ENCODE measurements at places on chromosomes 4 and X. TPM values are rescaled to one million over a fixed set of nuclear protein-coding genes. Genes with fewer than 3 reads are reported as not detected.

The WAS gene
- 0.18 TPM for polyA plus RNA-seq

DNA sequence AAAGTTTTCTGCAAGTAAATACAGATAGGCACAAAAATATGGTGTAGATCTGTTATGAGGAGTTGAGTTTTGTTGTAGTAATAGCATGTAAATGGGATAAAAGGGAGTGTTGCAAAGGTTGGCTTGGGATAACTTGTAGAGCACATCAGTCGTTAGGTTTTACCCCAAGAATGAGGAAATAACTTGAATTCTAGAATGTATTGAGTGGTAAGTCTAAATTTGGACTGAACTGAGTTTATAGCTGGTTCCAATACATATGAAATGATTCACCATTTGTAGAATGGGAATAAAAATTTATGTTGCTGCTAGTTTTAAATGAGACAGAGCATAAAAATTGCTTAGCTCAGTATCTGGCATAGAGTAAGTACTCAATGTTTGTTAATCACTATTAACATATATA lies 719.2 kb downstream of the FSTL5 start:
- no peak for DNase-seq

- DNase-seq = no peak
Observed at GRCh38 chr4:48968814-48969213, 17.3 kb upstream of the CWH43 start.

GRCh38 chrX:120452131-120452530 lies 17.0 kb downstream of the LAMP2 start:
- DNase-seq = peak; percentile 4

DNA sequence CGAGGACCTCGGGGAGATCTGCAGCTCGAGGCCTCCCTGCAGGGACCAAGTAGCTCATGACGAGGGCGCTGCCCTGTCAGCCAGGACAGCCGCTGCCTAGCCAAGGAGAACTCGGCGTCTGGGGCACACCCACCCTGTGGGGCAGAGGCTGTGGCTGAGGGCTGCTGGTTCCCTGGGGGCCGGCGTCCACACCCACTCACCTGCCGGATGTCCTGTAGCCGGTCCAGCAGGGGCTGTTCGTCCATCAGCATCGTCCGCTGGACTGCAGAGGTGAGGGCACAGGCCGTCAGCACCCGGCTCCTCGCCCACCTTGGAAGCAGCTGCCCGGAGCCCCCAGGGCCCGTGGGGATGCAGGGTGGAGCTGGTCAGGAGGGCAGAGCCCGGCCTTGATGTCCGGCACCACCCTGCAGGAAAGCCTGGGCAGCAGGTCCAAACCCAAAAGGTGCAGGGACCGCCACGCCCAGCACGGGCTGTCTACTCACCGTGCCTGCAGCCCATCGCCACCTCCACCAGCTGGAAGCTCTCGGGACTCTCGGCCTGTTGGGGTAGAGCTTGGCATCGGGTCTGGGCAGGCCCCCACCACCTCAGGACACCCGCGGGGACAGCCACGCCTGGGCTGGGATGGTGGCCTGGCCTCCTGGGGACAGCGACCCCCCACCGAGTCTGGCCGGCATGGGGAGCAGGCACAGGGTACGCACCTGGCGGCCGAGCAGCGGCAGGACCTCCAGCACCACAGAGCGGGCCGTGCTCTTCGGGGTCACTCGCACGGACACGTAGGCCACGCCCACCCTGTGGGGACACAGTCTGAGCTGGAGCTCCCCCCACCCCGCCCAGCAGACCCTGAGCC lies 6.9 kb downstream of the DGKQ start:
- DNase-seq = no peak

- no peak for DNase-seq
Observed at GRCh38 chrX:10971759-10972158, 139.4 kb upstream of the HCCS start.

DNA sequence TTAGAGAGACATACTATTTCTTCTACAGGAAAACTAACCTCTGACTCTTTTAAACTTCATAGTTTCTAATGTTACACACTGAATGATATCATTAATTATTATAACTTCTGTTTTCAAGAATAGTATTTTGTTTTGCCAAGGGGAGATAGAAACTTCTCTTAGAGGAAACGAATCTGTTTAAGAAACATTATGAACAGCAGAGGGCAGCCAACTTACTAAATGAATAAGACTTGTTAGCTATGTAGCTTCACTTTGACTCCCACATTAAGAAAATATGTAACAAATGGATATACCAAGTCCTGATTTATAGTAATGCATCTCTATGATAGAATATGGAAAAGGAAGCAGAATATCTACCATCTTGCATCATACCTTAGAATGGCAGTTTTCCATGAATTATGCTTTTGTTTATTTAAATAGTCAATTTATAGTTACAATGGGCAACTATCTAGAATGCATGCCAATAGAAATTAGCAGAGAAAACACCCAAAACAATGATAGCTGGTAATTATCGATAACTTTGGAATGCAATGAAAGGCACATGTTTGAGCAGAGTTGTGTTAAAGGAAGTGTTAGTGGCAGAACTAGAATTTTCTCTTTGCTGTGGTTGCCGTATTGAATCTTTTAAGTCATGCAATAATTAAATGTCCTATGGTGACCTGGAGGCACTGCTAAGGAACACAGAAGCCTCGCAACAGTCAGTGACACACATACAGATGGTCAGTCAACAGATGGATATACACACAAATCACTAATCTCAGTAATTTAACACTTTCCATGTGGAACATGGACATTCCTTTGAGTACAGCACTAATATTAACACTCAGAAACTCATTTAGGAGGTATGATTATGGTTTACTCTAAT lies 105.7 kb upstream of the PDLIM3 start:
- peak; percentile 76 for DNase-seq

GRCh38 chr4:13981499-13981898 lies 354.0 kb upstream of the BOD1L1 start:
- DNase-seq = no peak

DNA sequence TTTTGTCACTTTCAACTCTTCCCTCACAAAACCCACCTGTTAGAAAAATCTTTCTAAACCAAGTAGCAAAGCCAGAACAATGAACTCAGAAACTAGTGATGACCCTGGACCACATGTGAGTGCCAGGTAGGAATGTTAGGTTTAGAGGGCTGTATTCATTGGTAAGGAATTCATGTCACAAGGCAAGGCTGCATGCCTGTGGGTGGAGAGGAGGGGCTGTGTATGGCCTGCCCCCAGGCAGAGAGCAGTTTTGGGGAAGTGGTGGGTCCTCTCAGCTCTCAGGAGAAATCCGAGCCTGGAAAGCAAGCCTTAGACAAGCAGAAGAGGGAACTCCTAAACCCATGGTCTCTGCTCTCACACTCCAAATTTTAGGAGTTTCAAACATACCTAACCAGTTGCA lies 2.4 kb downstream of the RNF175 start:
- no peak for DNase-seq

- peak; percentile 59 for DNase-seq
Observed at GRCh38 chrX:154373340-154374306, 811 bp downstream of the FLNA start.

- no peak for DNase-seq
Observed at GRCh38 chr4:79273915-79274314, 51.9 kb downstream of the NAA11 start.

- no peak for DNase-seq
Observed at GRCh38 chr4:336099-336892, 1.3 kb upstream of the ZNF141 start.

DNA sequence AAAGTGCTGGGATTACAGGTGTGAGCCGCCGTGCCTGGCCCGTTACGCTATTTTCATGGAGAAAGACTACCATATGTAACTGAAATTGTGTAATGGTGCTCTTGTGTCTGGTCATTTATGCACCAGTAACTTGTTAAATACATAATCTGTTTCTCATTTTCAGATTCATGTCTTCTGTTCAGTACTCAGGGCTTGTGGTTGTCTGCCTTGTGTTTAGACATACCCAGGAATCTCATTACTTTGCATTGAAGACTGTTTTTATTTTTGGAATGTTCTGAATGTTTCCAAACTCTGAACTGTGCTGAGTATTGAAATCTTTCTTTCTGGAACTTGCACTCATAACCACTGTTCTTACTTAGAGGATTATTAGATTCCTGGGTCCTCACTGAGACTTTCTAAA lies 52.8 kb downstream of the PDLIM5 start:
- no peak for DNase-seq

- peak; percentile 31 for DNase-seq
Observed at GRCh38 chr4:38674258-38675144, 10.5 kb downstream of the KLF3 start.

DNA sequence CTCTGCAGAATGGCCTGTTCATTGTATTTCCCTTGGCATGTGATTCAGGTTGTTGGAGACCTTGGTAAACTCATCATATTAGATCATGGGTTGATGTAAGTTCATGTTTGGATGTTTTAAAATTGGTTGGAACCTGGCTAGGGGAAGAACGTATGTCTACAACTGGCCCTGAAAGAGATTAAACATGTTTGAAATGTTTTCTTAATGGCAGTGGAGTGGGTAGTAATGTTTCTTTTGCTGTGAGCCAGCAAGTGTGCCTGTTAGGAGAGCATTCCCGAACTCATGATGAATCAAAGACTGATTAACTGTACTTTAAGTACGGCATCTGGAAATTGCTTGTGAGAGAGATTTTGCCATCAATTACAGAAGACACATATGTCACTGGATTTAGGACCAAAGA lies 44.5 kb upstream of the SLC4A4 start:
- DNase-seq = no peak

Data from HepG2 (cell line).